Endothelial cell of umbilical vein (primary cell): ENCODE measurements at places on chromosomes 4 and X. TPM values are rescaled to one million over a fixed set of nuclear protein-coding genes. Genes with fewer than 3 reads are reported as not detected.

The CT45A2 gene
- total RNA-seq: not detected in 2 replicates

GRCh38 chr4:43763029-43763610, 685.5 kb downstream of the KCTD8 start:
- DNase-seq: no peak

GRCh38 chr4:6946497-6946896, 36.9 kb downstream of the TBC1D14 start:
- no peak for DNase-seq

GRCh38 chr4:23023121-23023520, 330.4 kb downstream of the GBA3 start:
- no peak for DNase-seq
